Cardiac ventricle fibroblast (primary cell): ENCODE measurements at places on chromosomes 5 and 9. TPM values are rescaled to one million over a fixed set of nuclear protein-coding genes. Genes with fewer than 3 reads are reported as not detected.

Gene DNAI1
- not detected in 2 replicates for total RNA-seq

Gene SNCAIP
- 0.19 and 0.78 TPM in 2 replicates for total RNA-seq

Gene SH3TC2
- 0.24 and 0.37 TPM in 2 replicates for total RNA-seq

Gene HRCT1
- total RNA-seq = 2.4 and 2.6 TPM in 2 replicates

Gene GARIN3
- not detected in 2 replicates for total RNA-seq

Gene PTGR1
- total RNA-seq = 92.3 and 111 TPM in 2 replicates

Gene NTRK2
- total RNA-seq = 1.1 and 1.2 TPM in 2 replicates

Gene ARL10
- total RNA-seq = 8.4 and 9.0 TPM in 2 replicates

Gene OCLN
- 0.56 and 0.64 TPM in 2 replicates for total RNA-seq

Gene PRRT1B
- not detected in 2 replicates for total RNA-seq

Gene SARDH
- total RNA-seq = 11.6 and 16.3 TPM in 2 replicates

Gene OR2V2
- total RNA-seq = not detected in 2 replicates

Gene PRDM9
- total RNA-seq = not detected in 2 replicates

Gene PHF2
- 15.5 and 17.2 TPM in 2 replicates for total RNA-seq

Gene PLCXD3
- 71.4 and 74.8 TPM in 2 replicates for total RNA-seq

Gene TMEM38B
- total RNA-seq = 5.0 and 8.2 TPM in 2 replicates

Gene DNLZ
- 17.0 and 29.6 TPM in 2 replicates for total RNA-seq

Gene CRB2
- not detected in 2 replicates for total RNA-seq

Gene KDM4C
- total RNA-seq = 12.1 and 18.4 TPM in 2 replicates

Gene PCDHB10
- total RNA-seq = 0.56 and 1.2 TPM in 2 replicates

Gene C5orf52
- not detected in 2 replicates for total RNA-seq

Gene OR1Q1
- total RNA-seq = not detected in 2 replicates

Gene PCDHGA2
- 3.5 and 5.2 TPM in 2 replicates for total RNA-seq

Gene GPR151
- total RNA-seq = not detected in 2 replicates

Gene RPL12
- 2,165 and 2,324 TPM in 2 replicates for total RNA-seq

Gene SPINK14
- total RNA-seq = not detected in 2 replicates

Gene TBC1D9B
- total RNA-seq = 83.4 and 96.1 TPM in 2 replicates

Gene NCS1
- 12.7 and 13.5 TPM in 2 replicates for total RNA-seq

Gene CD14
- total RNA-seq = 0.15 and 1.3 TPM in 2 replicates

Gene CCL19
- total RNA-seq = 0.98 TPM in 1 of 2 replicates, not detected in the other

Gene SUSD3
- 1.9 and 2.1 TPM in 2 replicates for total RNA-seq

Gene FAM200C
- total RNA-seq = 2.4 and 3.2 TPM in 2 replicates

Gene SLC6A19
- not detected in 2 replicates for total RNA-seq

Gene UBE2R2
- 28.5 and 31.5 TPM in 2 replicates for total RNA-seq

Gene OR1J2
- total RNA-seq = not detected in 2 replicates

Gene DOK3
- 0.44 and 2.1 TPM in 2 replicates for total RNA-seq

Gene GMCL2
- not detected in 2 replicates for total RNA-seq

Gene PHYKPL
- total RNA-seq = 12.0 and 15.7 TPM in 2 replicates

Gene PPIC
- total RNA-seq = 80.0 and 88.0 TPM in 2 replicates

Gene NUTM2F
- total RNA-seq = not detected in 2 replicates

Gene DMRT3
- total RNA-seq = not detected in 2 replicates

Gene UBAC1
- 25.6 and 28.1 TPM in 2 replicates for total RNA-seq

Gene BTNL3
- total RNA-seq = not detected in 2 replicates

Gene PCDHB8
- total RNA-seq = 0.12 and 1.1 TPM in 2 replicates

Gene GNAQ
- 23.9 and 24.7 TPM in 2 replicates for total RNA-seq

Gene GRIA1
- not detected in 2 replicates for total RNA-seq

Gene CORO2A
- 0.19 and 0.44 TPM in 2 replicates for total RNA-seq

Gene TICAM2
- total RNA-seq = 2.0 and 4.7 TPM in 2 replicates

Gene PITX1
- 0.25 and 0.78 TPM in 2 replicates for total RNA-seq

Gene TAF11L10
- not detected in 2 replicates for total RNA-seq

Gene C9
- not detected in 2 replicates for total RNA-seq

Gene MELK
- total RNA-seq = 2.5 and 4.5 TPM in 2 replicates

Gene PSMB7
- 103 and 180 TPM in 2 replicates for total RNA-seq

Gene IL17B
- not detected in 2 replicates for total RNA-seq

Gene MEIKIN
- 0.12 TPM in 1 of 2 replicates, not detected in the other for total RNA-seq

Gene PCDHA9
- total RNA-seq = 0.05 TPM in 1 of 2 replicates, not detected in the other

Gene SGCD
- total RNA-seq = 3.5 and 4.8 TPM in 2 replicates

Gene GFI1B
- not detected in 2 replicates for total RNA-seq

Gene MRPL41
- 54.0 and 55.8 TPM in 2 replicates for total RNA-seq
